Activated naive CD8-positive, alpha-beta T cell treated with anti-CD3 and anti-CD28 coated beads, Interleukin-2, amount 10 ng/mL, durations not matched to agents 7 days and 5 days (primary cell): ENCODE measurements at places on chromosomes 11 and 22.

- H3K27me3 ChIP-seq: no peaks in the 10 kb centered on the region
- no peaks in the 10 kb centered on the region for H3K36me3 ChIP-seq
- no peak for DNase-seq
- no peak overlapping the region for H3K4me3 ChIP-seq
Observed at GRCh38 chr22:48664586-48664985, 1163.1 kb downstream of the BRD1 start.

- DNase-seq: peak; percentile 88
- H3K27me3 ChIP-seq: no peaks in the 10 kb centered on the region
- H3K27ac ChIP-seq: no peak overlapping the region
Observed at GRCh38 chr22:19970479-19971275, 29.1 kb upstream of the TXNRD2 start.

GRCh38 chr22:35534091-35534490, 6.5 kb upstream of the RASD2 start:
- DNase-seq: no peak
- no peak overlapping the region for H3K27ac ChIP-seq
- no peaks in the 10 kb centered on the region for H3K36me3 ChIP-seq

DNA sequence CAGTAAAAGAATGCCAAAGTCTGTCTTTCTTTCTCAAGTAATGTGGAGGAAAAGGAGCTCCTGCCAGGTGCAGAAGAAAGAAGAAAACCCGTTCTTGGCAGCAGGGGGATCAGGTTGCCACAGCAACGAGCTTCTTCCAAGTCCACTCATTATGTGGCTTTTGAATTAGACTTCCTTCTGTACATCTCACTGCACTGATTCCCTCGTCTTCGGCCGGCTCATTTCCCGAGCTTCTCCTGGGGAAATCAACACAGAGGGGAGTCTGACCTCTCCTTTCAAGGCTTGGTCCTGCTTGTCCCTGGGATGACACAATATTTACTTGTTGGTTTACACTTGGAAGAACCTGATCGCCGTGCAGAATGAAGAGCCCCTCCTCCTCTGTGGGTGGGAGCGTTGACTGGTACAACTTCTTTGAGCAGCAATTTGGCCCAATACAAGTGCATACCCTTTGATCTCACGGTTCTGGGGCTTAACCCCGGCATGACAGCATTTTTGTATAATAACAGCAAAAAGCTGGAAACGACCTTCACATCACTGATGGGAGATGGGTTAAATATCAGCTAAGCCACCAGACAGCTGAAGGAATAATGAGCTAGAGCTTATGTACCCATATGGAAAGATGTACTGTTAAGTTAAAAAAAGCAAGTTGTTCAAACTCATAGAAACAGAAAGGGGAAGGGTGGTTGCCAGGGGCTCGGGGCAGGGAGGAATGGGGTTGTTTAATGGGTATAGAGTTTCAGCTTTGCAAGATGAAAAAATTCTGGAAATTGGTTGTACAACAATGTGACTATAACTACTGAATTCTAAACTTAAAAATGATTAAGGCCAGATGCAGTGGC, 35.4 kb downstream of the MCHR1 start:
- H3K36me3 ChIP-seq: no peaks in the 10 kb centered on the region
- no peak for DNase-seq
- peaks cover 22% of the 10 kb centered on the region for H3K4me1 ChIP-seq
- H3K27ac ChIP-seq: no peak overlapping the region

DNA sequence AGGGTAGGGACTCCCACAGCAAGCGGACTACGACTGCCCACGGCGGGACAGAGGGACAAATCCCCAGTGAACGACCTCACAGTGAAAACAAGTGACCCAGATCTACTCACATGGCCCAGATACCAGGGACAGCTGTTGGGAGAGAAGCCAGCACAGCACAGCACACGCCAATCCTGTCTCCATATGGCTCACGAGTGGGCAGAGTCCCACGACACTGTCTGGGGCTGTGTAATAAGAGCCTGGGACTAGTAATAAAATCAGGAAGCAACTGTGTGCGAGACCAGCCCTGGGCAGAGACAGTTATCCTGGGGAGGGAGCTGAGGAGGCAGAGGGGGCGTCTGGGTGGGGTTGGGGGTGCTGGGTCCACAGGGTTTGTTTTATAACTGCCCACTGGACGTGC, 385.0 kb downstream of the CTTN start:
- H3K36me3 ChIP-seq: no peaks in the 10 kb centered on the region
- H3K4me3 ChIP-seq: no peak overlapping the region
- no peak for DNase-seq
- no peak overlapping the region for H3K27ac ChIP-seq

GRCh38 chr11:44548032-44548695, 17.3 kb upstream of the CD82 start:
- DNase-seq: no peak
- H3K27ac ChIP-seq: no peak overlapping the region
- no peak overlapping the region for H3K4me3 ChIP-seq
- no peaks in the 10 kb centered on the region for H3K4me1 ChIP-seq
- H3K36me3 ChIP-seq: no peaks in the 10 kb centered on the region

DNA sequence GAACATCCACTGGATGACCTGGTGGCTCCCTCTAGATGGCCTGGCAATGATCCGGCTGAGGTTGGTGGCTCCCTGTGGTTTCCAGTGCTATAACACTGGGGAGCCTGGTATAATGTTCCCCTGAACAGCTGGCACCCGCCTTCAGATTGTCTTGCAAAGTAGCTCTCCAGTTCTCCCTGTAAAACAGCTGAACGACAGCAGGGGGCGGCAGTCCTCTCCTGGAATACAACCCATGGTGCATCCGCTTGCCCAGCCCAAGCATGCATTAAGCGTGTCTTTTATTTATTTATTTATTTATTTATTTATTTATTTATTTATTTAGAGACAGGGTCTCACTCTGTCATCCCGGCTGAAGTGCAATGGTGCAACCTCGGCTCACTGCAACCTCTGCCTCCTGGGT, 258.9 kb downstream of the BUD13 start:
- no peak overlapping the region for H3K27ac ChIP-seq
- peaks cover 3% of the 10 kb centered on the region for H3K27me3 ChIP-seq
- no peaks in the 10 kb centered on the region for H3K36me3 ChIP-seq
- no peak for DNase-seq
- H3K4me3 ChIP-seq: no peak overlapping the region

DNA sequence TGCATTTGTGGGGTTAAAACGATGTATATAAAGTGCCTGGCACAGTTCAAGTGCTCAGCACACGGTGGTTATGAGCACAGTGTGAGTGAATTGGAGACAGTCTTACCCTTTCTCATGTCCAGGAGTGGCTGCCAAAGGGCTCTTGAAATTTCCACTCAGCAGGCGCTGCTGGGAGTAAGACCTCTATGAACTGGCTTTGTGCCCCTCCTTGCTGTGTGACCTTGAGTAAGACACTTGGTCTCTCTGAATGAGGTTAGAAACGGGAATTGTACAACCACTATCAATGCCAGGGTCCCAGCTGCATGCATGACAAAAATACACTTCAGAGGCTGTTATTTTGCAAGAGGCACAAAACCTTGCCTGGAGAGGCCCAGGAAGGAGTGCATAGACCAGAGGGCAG, 86.6 kb downstream of the TSPAN18 start:
- H3K36me3 ChIP-seq: no peaks in the 10 kb centered on the region
- no peak overlapping the region for H3K27ac ChIP-seq
- H3K4me1 ChIP-seq: peaks cover 3% of the 10 kb centered on the region
- DNase-seq: no peak
- H3K27me3 ChIP-seq: peaks cover 3% of the 10 kb centered on the region

DNA sequence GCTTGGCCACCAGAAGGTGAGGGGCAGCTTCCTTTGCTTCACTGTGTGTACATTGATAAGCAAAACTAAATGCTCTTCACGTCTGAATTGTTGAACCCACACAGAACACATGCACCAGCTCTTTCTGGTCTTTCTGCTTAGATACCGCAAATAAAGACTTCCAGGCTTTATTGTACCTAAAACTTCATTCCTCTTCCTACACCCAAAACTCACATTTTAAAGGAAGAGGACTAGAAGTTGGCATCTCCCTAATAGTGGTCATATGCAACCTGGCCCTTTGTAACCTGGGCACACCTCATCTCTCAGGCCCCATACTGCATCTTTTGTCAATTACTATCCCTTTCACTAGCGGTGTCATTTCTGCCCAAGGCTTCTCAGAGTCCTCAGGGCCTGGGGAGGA, 5.9 kb downstream of the SLC17A6 start:
- peaks cover 70% of the 10 kb centered on the region for H3K27me3 ChIP-seq
- no peak overlapping the region for H3K4me3 ChIP-seq
- peaks cover 10% of the 10 kb centered on the region for H3K4me1 ChIP-seq
- H3K36me3 ChIP-seq: peaks cover 4% of the 10 kb centered on the region
- H3K27ac ChIP-seq: no peak overlapping the region
